Activated naive CD4-positive, alpha-beta T cell treated with anti-CD3 and anti-CD28 coated beads for 36 hours (primary cell): ENCODE measurements at places on chromosomes 3 and 15.

- DNase-seq, result no peak
These were observed 1.1 kb upstream of the INTS14 start for GRCh38 chr15:65611888-65612615.

DNA sequence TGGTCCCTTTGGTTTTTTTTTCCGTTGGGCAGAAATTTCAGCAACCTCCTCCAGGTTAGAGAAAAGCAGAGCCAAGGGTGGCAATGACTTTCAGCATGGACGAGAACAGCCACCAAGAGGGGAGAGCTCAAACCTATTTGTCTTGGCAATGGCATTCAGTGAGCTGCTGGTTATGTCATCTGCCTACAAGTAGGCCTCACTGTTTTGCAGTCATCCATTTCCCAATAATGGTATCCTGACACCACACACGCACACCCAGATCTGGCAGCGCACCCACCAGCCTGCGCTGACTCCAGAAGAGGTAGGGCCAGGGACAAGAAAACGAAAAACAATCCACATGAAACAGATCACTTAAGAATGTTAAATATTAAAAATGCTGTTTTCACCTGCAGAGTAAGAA is 92.3 kb downstream of the MAGI1 start:
- no peak for DNase-seq

- DNase-seq, result no peak
These were observed 46.0 kb downstream of the GALK2 start for GRCh38 chr15:49215768-49216739.

DNA sequence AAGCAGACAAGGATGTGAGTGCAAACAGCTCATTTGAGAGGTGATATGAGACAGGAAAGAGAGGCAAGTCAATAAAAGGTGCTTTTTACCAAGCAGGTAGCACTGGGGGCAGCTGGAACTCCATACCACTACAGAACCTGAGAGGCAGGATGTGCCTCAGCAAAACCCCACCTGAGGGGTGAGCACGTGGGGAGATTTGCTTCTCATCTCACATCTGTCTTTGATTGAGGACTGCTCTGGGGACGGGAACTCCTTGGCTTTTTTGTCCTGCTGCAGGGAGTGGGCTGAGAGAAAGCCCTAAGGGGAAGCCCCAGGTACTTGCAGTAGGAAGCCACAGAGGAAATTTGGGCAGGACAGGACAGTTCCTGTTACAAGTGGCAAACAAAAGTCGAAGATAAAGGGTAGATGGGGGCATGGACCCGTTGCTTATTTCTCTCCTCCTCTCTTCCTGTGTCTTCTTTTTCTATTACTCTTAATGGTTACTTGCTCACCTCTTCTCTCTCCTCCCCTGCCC is 27.1 kb downstream of the CFAP161 start:
- peak; percentile 38 for DNase-seq

DNA sequence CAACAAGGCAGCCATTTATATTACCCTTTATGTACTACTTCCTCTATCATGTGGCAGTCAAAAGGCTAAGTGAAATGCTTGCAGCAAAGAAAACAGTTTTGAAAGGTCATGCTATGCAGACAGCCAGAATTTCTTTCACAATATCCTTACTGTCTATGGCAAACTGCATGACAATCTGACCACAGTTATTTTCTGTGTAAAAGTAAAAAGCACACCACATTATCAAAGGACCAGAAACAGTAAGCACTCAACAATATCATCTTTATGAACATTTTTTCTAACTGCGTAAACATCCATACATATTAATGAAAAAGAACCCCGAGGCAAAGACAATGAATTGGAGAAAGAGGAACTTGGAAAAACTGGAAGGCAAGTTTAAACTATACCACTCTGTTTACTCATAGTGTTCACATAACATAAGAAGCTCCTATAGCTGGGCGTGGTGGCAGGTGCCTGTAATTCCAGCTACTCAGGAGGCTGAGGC is 47.9 kb downstream of the PIK3CB start:
- no peak for DNase-seq

DNA sequence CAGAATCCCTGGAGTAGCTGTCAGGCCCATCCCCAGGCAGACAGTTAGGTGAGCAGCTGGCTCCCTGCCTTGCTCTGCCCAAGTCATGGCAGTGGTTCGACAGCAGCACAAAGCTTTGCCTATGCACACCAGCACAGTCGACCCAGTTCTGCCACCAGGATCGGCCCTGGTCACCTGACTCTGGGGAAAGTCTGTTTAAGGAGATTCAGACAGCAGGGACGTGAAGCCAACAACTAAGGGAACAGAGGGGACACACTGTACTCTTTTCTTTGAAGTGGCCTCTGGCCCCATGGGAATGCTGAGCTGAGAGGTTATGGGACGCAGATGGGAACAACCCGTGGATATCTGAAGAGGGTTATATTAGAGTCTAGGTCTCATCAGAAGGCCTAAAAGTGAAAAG is 134.8 kb downstream of the CHDH start:
- no peak for DNase-seq

GRCh38 chr3:47512416-47513124 is 942 bp downstream of the ELP6 start:
- peak; percentile 44 for DNase-seq

GRCh38 chr15:36156879-36157427 is 422.5 kb upstream of the CDIN1 start:
- DNase-seq, result no peak

DNA sequence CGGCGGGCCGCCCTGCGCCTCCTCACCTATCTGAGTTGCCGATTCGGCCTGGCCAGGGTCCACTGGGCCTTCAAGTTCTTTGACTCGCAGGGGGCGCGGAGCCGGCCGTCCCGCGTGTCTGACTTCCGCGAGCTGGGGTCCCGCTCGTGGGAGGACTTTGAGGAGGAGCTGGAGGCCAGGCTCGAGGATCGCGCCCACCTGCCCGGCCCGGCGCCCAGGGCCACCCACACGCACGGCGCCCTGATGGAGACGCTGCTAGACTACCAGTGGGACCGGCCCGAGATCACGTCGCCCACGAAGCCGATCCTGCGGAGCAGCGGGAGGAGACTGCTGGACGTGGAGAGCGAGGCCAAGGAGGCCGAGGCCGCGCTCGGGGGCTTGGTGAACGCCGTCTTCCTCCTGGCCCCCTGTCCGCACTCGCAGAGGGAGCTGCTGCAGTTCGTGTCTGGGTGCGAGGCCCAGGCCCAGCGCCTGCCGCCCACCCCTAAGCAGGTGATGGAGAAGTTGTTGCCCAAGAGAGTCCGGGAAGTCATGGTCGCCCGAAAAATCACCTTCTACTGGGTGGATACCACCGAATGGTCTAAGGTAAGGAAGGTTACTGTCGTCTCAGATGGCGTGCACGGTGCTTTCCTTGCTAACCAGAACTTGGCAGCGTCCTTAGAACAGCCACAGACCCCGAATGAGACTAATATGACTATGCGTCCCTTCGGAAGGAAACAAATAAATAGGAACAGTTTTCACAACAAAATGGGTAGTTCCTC is 567 bp downstream of the TICRR start:
- DNase-seq, result peak; percentile 49

DNA sequence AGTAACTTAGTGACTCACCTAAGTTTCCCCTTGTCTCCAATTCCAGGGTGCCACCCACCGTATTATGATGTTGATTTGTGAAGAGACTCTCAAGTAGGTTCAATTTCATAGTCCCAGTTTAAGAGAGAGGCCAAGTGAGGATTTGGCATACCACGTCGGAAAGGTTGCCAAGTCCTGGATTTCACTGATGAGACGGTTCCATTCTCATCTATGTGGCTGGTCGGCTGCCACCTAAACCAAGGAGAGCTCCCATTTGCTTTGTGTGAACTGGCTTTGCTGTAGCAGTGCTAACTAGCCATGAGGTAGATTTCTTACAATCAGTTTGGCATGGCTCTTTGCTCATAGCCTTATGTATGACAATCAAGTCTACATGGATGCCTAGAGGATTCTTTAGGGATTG is 653.6 kb downstream of the NLGN1 start:
- DNase-seq, result no peak

GRCh38 chr3:14336749-14337598 is 65.4 kb upstream of the SLC6A6 start:
- no peak for DNase-seq

DNA sequence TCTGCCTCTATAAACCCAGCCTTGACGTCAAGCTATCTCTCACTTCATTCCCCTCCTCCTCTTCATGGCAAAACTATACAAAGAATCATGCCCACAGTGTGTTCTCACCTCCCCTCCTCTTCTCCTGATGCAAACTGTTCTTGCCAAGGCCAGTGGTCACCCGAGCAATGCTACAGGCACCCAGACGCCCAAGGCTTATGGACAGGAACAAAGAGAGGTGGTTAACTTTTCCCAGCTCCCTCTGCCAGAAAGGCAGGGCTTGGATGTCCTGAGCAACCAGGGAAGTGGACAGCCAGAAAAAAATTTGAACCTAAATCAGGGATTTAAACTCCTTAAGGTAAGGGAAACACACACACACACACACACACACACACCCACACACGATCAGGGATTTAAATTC is 5.1 kb downstream of the SLC41A3 start:
- no peak for DNase-seq

GRCh38 chr15:99955532-99955931 is 222.3 kb upstream of the LYSMD4 start:
- DNase-seq, result no peak
